ENCODE measurements at places on chromosomes 3 and 15.

- DNase-seq: no peak
These were observed 5.8 kb downstream of the SLC12A6 start for GRCh38 chr15:34331809-34332208.

DNA sequence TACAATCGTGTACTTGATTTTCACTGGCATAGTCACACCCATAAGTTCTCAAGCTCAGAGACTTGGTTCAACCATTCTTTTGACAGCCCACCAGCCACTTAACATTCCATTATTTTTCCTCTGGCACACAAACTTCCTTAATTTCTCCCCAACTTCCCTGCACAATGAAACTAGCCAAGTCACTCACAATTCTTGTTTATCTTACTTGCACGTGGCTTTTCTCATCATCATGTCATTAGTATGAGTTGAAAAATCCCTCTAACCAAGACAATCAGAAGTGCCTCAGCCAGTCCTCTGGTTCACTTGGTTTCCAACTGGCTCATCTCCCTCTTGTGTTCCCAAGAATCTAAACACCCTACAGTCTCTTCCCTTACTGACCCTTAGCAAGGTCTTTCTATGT is 110.5 kb upstream of the PTPRG start:
- no peak for DNase-seq

GRCh38 chr3:187709155-187709554 is 6.8 kb upstream of the RTP2 start:
- DNase-seq: no peak

- DNase-seq: no peak
These were observed 145.2 kb upstream of the CBLB start for GRCh38 chr3:106013971-106014370.

- no peak for DNase-seq
These were observed 14.0 kb upstream of the LRTM1 start for GRCh38 chr3:54941690-54942362.

DNA sequence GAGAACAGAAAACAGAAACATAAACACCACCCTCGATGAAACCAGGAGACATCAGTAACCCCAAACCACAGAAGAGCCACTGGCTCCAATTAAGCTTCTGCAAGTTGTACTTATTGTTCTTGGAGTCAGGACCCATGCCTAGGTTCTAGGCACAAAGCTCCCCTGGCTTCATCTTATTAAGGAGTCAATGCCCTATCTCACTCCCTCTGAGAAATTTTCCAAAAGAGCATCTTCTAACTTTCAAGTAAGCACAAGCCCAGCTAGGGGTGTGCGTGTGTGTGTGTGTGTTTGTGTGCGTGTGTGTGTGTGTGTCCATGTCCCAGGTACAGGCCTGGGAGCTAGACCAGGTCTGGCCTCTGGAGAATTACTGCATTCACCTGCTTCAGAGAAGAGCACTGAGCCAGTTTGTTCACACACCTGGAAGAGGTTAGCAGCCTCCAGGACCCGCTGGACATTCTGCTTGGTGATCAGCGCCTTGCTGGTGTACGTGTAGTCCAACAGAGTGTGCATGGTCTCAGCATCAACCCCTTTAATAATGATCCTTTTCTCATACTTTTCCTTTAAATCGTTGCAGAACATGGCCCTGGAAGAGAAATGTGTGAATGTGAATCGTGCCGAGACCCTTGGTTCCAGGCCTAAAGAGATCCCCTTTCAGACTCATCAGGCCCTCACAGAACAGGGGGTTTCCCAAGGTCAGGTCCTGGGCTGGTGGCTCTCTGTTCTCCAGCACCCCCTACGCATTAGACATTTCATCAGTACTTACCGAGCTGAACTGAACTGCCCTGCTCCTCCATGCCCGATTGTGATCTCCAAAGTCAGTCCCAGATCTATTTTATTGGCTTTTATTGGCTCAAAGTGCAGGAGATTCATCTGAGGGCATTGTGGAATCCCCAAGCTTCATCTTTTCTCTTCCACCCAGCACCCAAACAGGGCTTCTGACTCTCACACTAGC is 27.8 kb downstream of the KLHL6 start:
- DNase-seq: no peak

- no peak for DNase-seq
These were observed 20.4 kb downstream of the STARD5 start for GRCh38 chr15:81303244-81304225.

GRCh38 chr3:108001457-108001856 is 89.4 kb downstream of the CD47 start:
- no peak for DNase-seq

Data from SJSA1 (cell line).